ENCODE measurements at places on chromosomes 7 and 10. TPM values are rescaled to one million over a fixed set of nuclear protein-coding genes. Genes with fewer than 3 reads are reported as not detected.

The GAD2 gene
- not detected for total RNA-seq

The SORBS1 gene
- total RNA-seq, result 1.5 TPM

The C1GALT1 gene
- 20.8 TPM for total RNA-seq

The ANTXRL gene
- total RNA-seq, result not detected

The CYP3A4 gene
- total RNA-seq, result not detected

The RBM20 gene
- total RNA-seq, result under 0.01 TPM

The COL1A2 gene
- 4,803 TPM for total RNA-seq

The C10orf62 gene
- total RNA-seq, result 0.14 TPM

The TMEM229A gene
- total RNA-seq, result not detected

The STEAP2 gene
- 50.3 TPM for total RNA-seq

The FAM237B gene
- total RNA-seq, result not detected

The GSDME gene
- 48.9 TPM for total RNA-seq

The SHTN1 gene
- 1.00 TPM for total RNA-seq

The FZD1 gene
- total RNA-seq, result 15.6 TPM

The LIPM gene
- total RNA-seq, result not detected

The EN2 gene
- under 0.01 TPM for total RNA-seq

The GPR141 gene
- 0.09 TPM for total RNA-seq

The AASS gene
- 37.8 TPM for total RNA-seq

The MACC1 gene
- total RNA-seq, result 0.92 TPM

The SEMA3D gene
- 12.1 TPM for total RNA-seq

The HOXA5 gene
- 1.4 TPM for total RNA-seq

The SLC25A40 gene
- 2.7 TPM for total RNA-seq

The OR6V1 gene
- total RNA-seq, result not detected

The CHRM2 gene
- 44.5 TPM for total RNA-seq

The MMRN2 gene
- total RNA-seq, result 1.7 TPM

The DNAJC12 gene
- 4.3 TPM for total RNA-seq

The GPNMB gene
- total RNA-seq, result 58.6 TPM

The LRRC27 gene
- total RNA-seq, result 14.6 TPM

The KLF14 gene
- not detected for total RNA-seq

The AS3MT gene
- 13.0 TPM for total RNA-seq

The AGR2 gene
- total RNA-seq, result not detected

The MYL7 gene
- total RNA-seq, result not detected

The NKX6-2 gene
- total RNA-seq, result not detected

The CALCR gene
- not detected for total RNA-seq

The DNAH11 gene
- 0.46 TPM for total RNA-seq

The ZNF37A gene
- 9.5 TPM for total RNA-seq

The BHLHA15 gene
- 0.37 TPM for total RNA-seq

The YAE1 gene
- total RNA-seq, result 36.7 TPM

The CAMK2B gene
- 0.09 TPM for total RNA-seq

The DNA2 gene
- 4.3 TPM for total RNA-seq

The PCDH15 gene
- under 0.01 TPM for total RNA-seq

The PTPN20 gene
- 0.14 TPM for total RNA-seq

The UPK3BL1 gene
- 12.9 TPM for total RNA-seq

The MARCHF5 gene
- 10.3 TPM for total RNA-seq

The BMI1 gene
- total RNA-seq, result 35.0 TPM

The LRRD1 gene
- 0.14 TPM for total RNA-seq
